Large intestine (tissue), 12 donors: ENCODE measurements at places on chromosomes 5 and 9.

GRCh38 chr5:170289121-170289520 lies 8.5 kb downstream of the LCP2 start:
- DNase-seq: no peak

GRCh38 chr9:124280176-124280691 lies 22.5 kb downstream of the NEK6 start:
- DNase-seq: peak; percentile 50

- peak; percentile 48 for DNase-seq
Measured at GRCh38 chr9:38362852-38363588, 29.5 kb upstream of the ALDH1B1 start.

- DNase-seq: no peak
Measured at GRCh38 chr5:1783216-1783554, 16.5 kb downstream of the MRPL36 start.

- peak; percentile 29 for DNase-seq
Measured at GRCh38 chr5:42689391-42689790, 67.2 kb upstream of the CCDC152 start.
